ENCODE measurements at places on chromosomes 7 and 10. TPM values are rescaled to one million over a fixed set of nuclear protein-coding genes. Genes with fewer than 3 reads are reported as not detected.

- peak; percentile 54 for DNase-seq
These were observed 6.8 kb upstream of the SNX8 start for GRCh38 chr7:2321020-2321419.

DNA sequence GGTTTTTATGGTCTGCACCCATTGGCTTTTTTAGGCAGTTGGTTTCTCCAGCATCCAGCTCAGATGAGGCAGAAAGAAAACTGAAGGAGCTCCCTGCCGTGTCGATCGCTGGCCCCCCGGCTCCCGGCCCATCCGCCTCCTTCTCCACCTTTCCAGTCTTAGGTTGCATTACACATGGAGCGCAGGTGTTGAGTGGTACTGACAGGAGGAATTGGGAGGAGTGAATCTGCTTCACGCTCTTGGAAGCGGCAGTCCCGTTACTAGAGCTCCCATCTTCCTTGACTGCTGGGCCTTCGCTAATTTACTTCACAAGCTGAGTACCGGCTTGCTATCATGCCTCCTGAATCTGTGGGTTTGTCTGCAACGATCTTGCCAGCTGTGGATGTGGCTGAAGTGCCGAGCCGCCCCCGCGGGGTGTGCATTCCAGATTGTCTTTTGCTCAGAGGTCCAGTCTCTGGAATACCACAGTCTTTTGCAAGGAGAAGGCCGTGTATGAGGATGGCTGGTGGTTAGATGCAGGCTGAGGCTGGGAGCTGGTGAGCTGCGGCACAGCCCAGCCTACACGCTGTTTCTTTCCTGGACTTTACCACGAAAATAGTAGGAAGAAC is 17.1 kb downstream of the IQCE start:
- no peak for DNase-seq

GRCh38 chr7:99008921-99009530 is 130.7 kb downstream of the TRRAP start:
- no peak for DNase-seq

BLNK gene
- total RNA-seq, result 2.2 TPM

GPRIN2 gene
- total RNA-seq, result 1.3 TPM

DNA sequence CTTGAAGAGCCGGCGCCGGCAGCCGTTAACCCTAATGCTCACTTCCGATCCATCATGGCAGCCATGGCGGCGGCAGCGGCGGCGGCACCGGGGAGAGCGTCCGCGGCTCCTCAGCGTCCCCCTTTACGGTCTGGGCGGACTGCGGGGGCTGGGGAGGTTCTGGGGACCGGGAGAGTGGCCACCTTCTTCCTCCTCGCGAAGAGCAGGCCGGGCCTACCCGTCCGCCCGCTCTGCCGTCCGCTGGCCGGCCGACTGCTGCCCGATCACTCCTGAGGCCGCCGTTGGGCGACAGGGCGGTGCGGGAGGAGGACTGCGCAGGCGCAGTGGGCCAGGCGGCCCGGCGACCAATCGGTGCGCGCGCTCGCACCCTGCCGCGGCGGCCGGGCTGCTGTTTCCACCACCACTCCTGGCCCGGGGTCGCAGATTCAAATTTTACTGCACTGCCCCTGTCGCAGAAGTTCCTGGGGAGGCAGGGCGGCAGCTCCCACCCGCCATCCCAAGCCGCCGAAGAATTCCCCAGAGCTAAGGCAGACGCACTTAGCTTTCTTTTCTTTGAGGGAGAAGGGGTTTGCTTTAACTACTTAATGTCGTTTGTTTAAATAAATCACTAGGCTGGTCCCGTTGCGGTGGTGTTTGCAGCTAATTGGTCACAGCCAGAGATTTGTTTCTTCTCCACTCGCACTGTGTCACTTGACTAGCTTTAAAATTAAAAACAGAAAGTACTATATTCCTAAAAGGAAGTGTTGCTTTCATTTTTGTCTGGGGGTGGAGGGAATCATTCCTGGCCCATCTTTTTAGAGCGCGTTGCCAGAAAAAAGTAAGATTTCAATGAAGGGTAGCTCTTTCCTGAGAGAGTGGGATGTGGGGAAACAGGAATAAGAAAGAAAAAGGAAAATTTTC is at the start of gene KIF5B:
KIF5B (minus strand) TSS at position 290 of the 900 bp plus-strand sequence. CDS start 452 bp downstream, outside the sequence.
- DNase-seq, result peak; percentile 95

GRCh38 chr7:138208142-138208570 is 131.9 kb downstream of the AKR1D1 start:
- no peak for DNase-seq

- DNase-seq, result no peak
These were observed 12.2 kb downstream of the DNAJB9 start for GRCh38 chr7:108581655-108582491.

PRPF18 gene
- 44.5 TPM for total RNA-seq

GRCh38 chr10:126580873-126581647 is 89.4 kb downstream of the C10orf90 start:
- no peak for DNase-seq

GAD2 gene
- not detected for total RNA-seq

GRCh38 chr10:20110125-20111100 is 294.2 kb downstream of the PLXDC2 start:
- DNase-seq, result peak; percentile 28

DNA sequence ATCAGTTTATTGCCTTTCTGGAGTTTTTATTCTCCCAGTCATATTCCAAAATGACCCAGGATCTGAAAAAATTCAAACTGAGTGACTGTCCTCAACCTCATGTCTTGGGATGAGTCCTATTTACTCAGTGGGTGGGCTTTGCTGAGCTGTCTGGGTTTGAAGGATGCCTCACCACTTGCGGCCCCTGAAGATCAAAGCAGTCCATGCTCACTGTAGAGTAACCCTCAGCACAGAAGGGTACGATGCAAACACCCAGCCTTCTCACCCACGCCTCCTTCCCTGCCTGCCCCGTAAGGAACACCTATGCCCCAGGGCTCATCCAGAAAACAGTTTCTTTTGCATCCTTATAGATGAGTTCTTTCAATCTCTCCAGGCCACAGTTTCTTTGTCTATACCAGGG is 42.2 kb upstream of the GRB10 start:
- DNase-seq, result no peak

DNA sequence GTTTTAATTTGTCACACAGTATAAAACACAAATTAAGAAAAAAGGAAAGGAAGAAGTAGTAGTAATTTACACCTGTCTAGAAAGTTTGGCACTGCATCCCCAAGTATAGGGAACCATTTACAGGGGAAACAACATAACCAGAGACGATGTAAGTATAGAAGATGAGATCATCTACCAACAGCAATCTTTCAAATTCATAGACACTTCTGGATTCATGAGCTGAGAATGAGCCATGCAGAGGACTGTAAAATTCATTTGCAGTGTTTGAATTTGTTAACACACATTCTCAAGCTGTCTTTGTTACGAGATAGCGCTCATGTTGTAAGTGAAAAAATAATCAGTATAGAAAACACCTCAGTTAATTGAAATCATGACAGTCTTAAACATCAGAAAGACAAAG is 337.0 kb upstream of the MEOX2 start:
- DNase-seq, result no peak

- DNase-seq, result peak; percentile 11
These were observed 84.4 kb upstream of the SEM1 start for GRCh38 chr7:96794063-96794462.

DNA sequence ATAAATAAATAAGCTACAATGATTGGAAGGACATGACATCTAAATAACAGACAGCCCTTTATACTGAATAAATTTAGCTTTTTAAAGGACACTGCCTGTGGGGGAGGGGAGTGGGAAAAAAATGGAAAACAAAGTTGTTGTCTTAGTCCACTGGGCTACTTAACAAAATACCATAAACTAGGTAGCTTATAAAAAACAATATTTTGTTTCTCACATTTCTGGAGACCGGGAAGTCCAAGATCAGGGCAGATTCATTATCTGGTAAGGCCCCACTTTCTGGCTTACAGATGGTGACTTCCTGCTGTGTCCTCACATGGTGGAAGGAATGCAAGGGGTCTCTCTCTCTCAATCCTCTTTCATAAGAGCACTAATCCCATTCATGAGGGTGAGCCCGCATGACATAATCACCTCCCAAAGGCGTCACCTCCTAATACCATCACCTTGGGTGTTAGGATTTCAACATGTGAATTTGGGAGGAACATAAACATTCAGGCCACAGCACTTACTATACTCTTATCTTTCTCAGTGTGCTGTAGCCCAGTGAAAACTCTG is 43.0 kb downstream of the DNAJC12 start:
- no peak for DNase-seq

PALD1 gene
- 19.8 TPM for total RNA-seq

DNA sequence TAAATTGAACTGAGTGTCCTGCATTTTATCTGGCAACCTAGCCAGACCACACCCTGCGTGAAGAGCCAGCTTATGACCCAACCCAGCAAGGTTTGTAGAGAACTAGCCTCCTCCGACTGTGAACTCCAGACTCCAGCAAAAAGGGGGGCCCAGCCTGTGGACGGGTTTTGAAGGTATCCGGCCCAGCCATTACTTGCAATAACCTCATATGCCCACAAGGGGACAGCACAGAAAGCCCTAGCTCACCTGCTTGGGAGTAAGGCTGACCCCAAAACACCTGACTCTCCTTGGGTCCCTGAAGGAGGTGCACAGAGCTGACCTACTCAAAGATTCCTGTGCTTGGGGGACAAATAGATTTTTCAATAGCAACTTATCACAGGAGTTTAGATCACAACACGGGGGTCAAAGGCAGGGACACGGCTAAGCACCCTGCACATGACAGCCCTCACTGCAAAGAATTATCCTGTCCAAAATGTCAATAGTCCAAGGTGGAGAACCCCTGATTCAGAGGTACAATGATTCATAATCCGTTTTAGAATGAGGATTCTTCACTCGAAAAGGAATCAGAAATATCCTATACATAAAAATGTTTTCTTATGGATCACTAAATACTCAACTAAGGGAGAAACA is 4.6 kb downstream of the TRPV6 start:
- DNase-seq, result no peak

DNA sequence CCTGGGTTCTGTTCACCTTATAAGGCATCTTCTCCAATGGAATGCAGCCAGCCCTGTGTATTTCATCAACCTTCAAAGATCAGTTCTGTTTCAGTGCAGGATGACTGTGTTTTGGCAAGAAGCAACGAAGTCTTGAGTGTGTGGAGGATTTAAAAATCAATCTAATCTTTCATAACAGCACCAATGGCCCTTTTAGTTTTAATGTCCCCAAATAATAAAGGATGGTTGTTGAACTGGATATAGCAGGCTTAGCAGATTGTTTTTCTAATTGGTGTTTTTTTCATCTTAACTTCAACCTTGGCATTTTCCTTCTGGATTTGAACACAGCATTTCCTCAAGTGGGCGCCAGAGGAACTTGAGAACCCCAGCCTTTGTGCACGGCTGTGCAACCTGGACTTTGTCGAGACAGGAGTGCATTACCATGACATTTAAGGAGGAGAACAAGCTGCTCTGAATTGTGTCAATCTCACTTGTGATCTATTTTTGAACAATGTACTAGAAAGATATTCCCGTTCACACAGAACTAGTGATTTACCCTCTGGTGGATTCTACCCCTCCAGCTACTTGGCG is 313.3 kb upstream of the AKR1E2 start:
- DNase-seq, result peak; percentile 78

- DNase-seq, result peak; percentile 43
These were observed 111.5 kb downstream of the CCNY start for GRCh38 chr10:35447693-35448407.

DNA sequence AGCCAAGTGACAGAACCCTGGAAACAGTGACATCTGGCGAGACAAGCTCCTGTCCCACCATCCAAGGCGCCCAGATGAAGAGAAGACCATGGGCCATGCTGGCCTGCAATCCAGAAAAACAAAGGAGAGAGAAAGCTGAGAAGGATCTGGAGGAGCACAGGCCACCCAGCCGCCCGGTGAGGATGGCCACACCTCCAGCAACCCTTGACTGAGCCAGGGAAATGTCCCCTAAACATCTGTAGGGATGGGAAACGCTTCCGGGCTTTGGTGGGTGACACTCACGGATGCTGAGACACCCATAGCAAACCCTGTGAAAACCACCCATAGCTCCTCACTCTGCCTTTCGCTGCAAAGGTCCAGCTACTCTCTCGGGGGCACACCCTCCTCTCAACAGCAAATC is 32.0 kb downstream of the TCERG1L start:
- no peak for DNase-seq

FOXK1 gene
- 26.9 TPM for total RNA-seq

Measured in tongue (tissue), 3 donors.